ENCODE measurements at places on chromosomes 4 and X. TPM values are rescaled to one million over a fixed set of nuclear protein-coding genes. Genes with fewer than 3 reads are reported as not detected.

GRCh38 chr4:114598191-114599121 is at the start of gene UGT8:
Gene UGT8, plus strand, starts transcription at chr4:114598807. Its CDS starts 24,074 bp downstream, at chr4:114622881.
- peak within 1 kb of the TSS; percentile 17 for H3K4me3 ChIP-seq
- no peak for DNase-seq
- H3K36me3 ChIP-seq, result no peaks in the 10 kb centered on the region
- no peak within 1 kb of the TSS for H3K27ac ChIP-seq
- peaks cover 13% of the 10 kb centered on the region for H3K4me1 ChIP-seq
- H3K27me3 ChIP-seq, result peaks cover 28% of the 10 kb centered on the region

GRCh38 chr4:177107288-177107921 is 202.3 kb upstream of the NEIL3 start:
- no peaks in the 10 kb centered on the region for H3K36me3 ChIP-seq
- no peaks in the 10 kb centered on the region for H3K4me1 ChIP-seq
- H3K4me3 ChIP-seq, result no peak overlapping the region

DNA sequence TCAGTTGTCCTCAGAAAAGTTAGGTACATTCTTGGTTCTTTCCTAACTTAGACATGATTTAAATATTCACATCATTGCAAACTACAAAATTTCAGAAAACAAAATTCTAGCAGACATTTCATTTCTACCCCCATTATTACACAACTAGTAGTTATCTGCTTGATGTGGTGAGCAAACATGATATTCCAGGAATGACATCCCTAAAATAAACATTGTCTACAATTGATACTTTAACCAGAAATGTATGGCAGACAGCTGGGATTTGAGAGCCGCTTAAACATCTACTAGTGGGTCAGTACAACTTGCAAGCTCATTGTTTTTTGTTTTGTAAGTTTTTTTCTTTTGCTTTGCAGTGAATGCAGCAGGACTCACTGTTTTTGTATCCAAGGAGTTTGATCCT is 32.1 kb upstream of the AMBN start:
- H3K27ac ChIP-seq, result no peak overlapping the region
- no peak for DNase-seq
- no peaks in the 10 kb centered on the region for H3K36me3 ChIP-seq
- H3K4me1 ChIP-seq, result no peaks in the 10 kb centered on the region

The CT47A7 gene
- total RNA-seq, result not detected

- DNase-seq, result no peak
- H3K27me3 ChIP-seq, result no peaks in the 10 kb centered on the region
- H3K27ac ChIP-seq, result no peak overlapping the region
- H3K36me3 ChIP-seq, result no peaks in the 10 kb centered on the region
These were observed 444.3 kb upstream of the ATOH1 start for GRCh38 chr4:93384241-93384640.
